ENCODE measurements at places on chromosomes 2 and 18.

DNA sequence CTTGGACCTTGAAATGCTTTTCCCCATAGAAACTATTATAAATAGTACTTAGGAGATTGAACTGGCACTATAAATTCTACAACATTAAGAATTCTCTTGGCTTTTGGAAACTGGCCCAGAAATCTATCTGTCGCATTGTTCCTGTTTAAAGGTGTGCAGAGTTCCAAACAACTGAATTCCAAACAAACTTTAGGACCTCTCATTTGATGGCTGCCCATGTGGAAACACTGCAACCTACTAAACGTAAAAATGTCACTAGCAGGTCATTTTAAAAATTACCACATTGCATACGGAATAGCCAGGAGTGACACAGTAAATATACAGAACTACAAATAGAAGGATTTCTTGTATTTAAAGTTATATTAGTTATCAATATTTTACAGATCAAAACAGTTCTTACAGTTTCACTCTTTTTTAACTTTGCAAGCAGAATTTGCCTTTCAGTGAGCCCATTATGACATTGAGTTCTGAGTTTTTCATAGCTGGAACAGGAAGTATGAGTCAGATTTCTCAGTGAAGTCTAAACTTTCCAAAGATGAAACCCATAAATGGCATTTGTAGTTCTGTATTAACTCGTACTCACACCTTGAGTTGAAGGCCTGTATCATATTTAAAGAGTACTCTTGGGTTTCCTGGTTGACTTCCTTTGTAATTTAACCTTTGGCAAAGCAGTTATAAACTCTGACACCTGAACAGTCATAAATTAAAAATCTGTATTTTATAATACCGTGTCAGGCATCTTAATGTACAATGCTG lies 142.3 kb upstream of the BOD1L2 start:
- DNase-seq, result no peak

DNA sequence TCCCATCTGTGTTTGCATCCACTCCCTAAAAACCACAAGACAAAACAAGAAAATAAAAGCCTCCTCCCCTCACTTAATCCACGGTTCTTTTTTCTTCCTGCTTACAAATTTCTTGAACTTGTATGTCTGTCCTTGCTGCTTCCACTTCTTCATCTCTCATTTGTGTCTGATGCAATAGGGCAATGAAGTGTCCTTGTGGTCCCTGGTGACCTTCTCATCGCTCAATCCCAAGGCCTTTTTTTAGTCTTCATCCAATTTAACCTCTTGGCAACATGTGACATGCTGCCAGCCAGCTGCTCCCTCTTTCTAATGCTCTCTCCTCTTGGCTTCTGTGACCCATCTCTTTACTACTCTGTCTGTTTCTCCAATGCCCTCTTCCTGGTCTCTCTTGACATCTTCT lies 87.6 kb downstream of the SEMA4F start:
- no peak for DNase-seq

- DNase-seq, result no peak
Observed at GRCh38 chr2:59232394-59233165, 991.5 kb upstream of the FANCL start.

DNA sequence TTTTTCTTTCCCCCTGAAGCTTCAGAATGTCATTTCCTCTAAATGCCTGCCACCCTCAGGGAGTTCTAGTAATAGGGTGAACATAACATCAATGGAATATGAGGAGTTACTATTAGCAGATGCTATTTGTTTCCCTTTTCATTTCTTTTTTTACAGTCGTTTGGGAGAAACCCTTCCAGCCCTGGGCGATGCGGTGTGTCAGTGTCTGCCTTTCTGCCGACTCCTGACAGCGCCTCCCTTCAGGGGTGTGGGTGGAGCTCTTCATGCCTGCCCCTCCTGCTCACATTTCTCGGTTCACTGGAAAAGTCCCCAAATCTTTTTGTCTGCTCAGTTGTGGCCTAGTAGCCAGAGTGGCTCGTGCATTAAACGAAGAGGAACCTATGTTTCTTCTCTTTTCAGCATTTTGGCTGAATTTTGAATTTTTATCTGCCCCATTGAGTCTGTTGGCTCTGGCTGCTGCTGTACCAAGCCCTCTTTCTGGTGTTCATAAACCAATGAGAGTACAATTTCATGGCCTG lies 72.3 kb downstream of the FMNL2 start:
- DNase-seq, result no peak

- no peak for DNase-seq
Observed at GRCh38 chr2:220648628-220649027, 923.5 kb downstream of the EPHA4 start.

DNA sequence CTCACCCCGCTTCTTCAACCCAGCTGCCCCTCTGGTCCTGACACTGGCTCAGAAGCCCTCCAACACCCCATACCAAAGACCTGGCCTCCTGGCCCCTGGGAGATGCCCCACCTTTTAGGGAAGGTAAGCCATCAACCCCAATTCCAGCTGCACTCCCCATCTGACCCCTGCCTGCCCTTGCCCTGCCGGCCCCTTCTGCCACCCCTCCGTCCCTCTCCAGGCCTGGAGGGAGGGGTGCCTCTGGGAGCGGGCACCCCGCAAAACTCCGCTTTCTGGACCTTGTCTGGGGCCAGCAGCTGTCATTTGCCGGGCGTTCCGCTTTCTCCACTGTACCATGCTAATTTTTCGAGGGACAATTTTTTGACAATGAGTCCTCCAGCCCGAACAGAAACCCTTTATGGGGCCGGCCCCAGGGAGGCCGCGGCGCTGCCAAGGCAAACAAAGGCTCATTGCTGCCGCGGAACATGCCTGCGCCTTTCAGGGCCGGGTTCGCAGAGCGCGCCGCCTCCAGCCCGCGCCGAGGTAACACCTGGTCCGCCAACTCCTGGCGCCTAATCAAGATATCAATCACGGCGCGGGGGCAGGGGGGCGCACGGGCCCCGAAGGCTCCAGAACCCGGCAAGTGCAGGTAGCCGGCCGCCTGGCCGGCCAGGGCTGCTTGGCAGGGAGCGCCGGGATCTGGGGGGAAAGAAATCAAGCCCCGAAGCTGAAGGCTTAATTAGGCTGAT lies 96.0 kb downstream of the INHBB start:
- DNase-seq, result no peak

DNA sequence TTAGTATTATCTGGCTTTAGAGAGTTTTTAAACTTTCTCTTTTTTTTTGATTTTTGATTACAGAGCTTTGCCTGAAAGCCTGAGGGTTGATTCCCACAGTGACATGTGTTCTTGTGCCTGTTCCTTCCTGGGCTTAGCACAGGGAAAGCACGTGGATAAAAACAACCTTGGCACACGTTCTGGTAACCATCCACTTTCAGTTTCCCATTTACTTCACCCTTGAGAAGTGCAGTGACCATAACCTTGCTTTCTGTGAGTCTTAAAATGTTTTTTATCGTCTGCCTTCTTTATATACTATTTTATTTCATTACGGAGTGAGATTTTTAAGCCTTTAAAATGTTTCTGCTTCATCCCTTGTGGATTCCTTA lies 11.5 kb downstream of the CD226 start:
- no peak for DNase-seq

DNA sequence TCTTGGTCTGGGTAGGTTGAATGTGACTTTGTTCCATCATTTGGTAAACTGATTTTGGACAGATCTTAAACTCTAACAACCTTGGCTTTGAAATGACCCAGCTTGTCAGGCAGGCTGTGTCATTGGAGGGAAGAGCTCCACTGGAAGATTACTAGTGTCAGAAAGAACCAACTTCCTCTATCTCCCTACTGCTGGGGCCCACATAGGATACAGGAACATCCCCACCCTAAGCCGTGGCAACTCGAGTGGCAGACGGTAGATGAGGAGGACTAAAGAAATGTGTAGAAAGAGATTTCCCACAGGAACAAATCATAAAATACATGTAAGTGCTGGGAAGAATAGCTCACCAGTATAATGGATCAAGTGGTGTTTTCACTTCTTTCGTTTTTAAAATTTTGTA lies 4.3 kb upstream of the G6PC2 start:
- DNase-seq, result no peak

Data from stimulated activated CD8-positive, alpha-beta memory T cell treated with anti-CD3 and anti-CD28 coated beads, Interleukin-15, amount 100 ng/mL, for 48 hours (primary cell).